Stimulated activated naive CD4-positive, alpha-beta T cell treated with Interleukin-2 at 50 U/mL for 16 hours (primary cell): ENCODE measurements at places on chromosomes 2 and 18.

- no peak for DNase-seq
These were observed 20.6 kb downstream of the CEP192 start for GRCh38 chr18:13011719-13012118.

DNA sequence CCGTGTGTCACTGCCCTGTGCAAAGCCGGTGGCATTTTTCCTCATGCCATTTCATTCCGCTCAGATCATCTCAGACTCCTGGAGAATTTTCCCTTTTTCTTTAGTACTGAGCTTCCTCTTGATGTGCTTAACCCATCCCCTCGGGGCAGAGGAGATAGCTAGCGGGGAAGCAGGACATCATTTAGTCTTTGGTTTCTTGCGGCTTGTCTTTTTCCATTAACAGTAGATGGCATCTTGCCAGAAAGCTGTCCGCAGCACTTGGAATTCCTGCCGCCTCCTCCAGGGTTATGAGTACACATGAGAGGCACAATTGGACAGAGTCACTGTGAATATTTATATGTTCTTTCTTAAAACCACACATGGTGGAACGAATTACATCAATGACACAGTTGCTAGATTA is 226.6 kb downstream of the ALPK2 start:
- no peak for DNase-seq

- DNase-seq, result no peak
These were observed 22.0 kb downstream of the KCTD1 start for GRCh38 chr18:26526128-26526965.

GRCh38 chr2:43519643-43520221 is 76.1 kb downstream of the THADA start:
- no peak for DNase-seq
